ENCODE measurements at places on chromosomes 1 and 21.

DNA sequence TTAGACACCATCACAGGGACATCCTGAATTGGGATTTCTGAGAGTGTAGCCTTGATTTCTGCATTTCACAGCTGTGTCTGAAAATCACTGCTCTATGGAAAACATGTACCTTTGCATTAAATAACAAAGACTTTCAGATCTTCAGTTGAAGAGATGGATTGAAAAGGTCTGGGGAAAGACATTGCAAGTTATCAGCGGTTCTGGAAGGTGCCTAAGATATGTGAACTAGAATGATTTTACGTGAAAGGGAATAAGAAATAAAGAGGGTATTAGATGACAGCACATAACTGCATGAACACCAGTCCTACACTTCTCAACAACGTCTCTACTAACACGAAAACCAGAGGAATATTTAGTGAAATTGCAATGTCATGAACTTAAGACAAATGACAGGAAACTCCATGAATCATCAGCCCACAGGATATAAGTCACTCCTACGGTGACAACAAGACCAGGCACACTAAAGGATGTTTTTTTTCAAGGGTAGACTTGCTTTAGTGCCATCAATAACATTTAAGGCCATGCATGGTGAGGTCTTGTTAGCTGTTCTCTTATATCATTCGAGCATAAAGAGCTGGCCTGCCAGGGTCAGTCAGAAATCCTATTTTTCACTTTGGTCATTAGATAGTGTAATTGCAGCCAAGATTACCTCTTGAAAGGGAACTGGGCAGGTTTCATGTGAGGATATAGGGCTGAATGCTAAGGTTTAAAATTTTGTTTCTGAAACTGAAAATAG, 283.1 kb downstream of the GRIK1 start:
- DNase-seq, result peak; percentile 9
- H3K36me3 ChIP-seq, result no peaks in the 10 kb centered on the region
- peaks cover 17% of the 10 kb centered on the region for H3K4me1 ChIP-seq
- H3K27me3 ChIP-seq, result no peaks in the 10 kb centered on the region
- H3K4me3 ChIP-seq, result peak overlapping the region; percentile 27

GRCh38 chr1:220803401-220804201, 16.9 kb downstream of the MTARC1 start:
- no peak overlapping the region for H3K4me3 ChIP-seq
- H3K36me3 ChIP-seq, result no peaks in the 10 kb centered on the region
- H3K27ac ChIP-seq, result no peak overlapping the region
- no peaks in the 10 kb centered on the region for H3K4me1 ChIP-seq
- no peak for DNase-seq

DNA sequence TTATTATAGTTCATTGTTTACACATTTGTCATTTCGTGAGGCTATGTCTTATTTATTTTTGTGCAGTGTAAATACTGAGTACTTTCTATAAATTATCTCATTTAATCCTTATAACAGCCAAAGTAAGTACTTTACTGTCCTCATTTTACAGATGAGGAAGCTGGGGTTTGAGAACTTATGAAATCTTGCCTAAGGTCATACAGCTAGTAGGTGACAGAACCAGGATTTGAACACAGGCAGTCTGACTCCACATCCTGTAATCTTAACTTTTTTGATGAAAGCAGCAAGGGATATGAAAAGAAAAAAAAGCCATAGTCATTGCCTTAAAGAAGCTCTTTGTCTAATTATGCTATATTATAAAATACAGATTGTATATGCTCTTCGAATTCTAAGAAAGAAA, 107.1 kb upstream of the BMP8A start:
- peaks cover 67% of the 10 kb centered on the region for H3K36me3 ChIP-seq
- no peak for DNase-seq
- H3K4me1 ChIP-seq, result peaks cover 5% of the 10 kb centered on the region
- no peak overlapping the region for H3K4me3 ChIP-seq
- no peak overlapping the region for H3K27ac ChIP-seq

GRCh38 chr21:37009740-37010341, 3.3 kb downstream of the RIPPLY3 start:
- DNase-seq, result peak; percentile 69
- H3K36me3 ChIP-seq, result no peaks in the 10 kb centered on the region

GRCh38 chr1:203512848-203513584, 19.1 kb downstream of the OPTC start:
- peak overlapping the region; percentile 6 for H3K4me3 ChIP-seq
- no peaks in the 10 kb centered on the region for H3K27me3 ChIP-seq
- peaks cover 24% of the 10 kb centered on the region for H3K4me1 ChIP-seq
- H3K36me3 ChIP-seq, result no peaks in the 10 kb centered on the region

DNA sequence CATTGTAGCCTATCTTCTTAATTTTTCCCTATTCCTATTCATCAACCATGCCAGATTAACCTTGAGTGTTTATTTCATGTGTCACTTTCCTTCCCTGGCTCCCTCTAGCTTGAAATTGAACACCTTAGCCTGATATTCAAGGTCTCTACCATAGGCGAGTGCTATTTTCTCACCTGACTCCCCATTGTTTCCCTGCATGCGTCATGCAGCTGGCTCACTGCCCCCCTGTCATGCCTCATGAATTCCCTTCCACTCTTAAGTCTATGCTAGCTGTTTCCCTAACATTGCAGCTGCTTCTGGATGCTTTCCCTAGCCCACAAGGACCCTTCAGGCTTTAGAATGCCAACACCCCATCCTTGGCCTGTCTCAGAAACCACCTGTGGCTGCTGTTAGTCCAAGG, 56.7 kb upstream of the CD1D start:
- peaks cover 34% of the 10 kb centered on the region for H3K27me3 ChIP-seq
- no peak for DNase-seq
- no peak overlapping the region for H3K4me3 ChIP-seq
- peaks cover 10% of the 10 kb centered on the region for H3K4me1 ChIP-seq
- H3K36me3 ChIP-seq, result no peaks in the 10 kb centered on the region

- no peaks in the 10 kb centered on the region for H3K36me3 ChIP-seq
- H3K27ac ChIP-seq, result no peak overlapping the region
- H3K4me3 ChIP-seq, result no peak overlapping the region
- no peak for DNase-seq
Measured at GRCh38 chr1:173507205-173507846, 30.2 kb downstream of the PRDX6 start.

DNA sequence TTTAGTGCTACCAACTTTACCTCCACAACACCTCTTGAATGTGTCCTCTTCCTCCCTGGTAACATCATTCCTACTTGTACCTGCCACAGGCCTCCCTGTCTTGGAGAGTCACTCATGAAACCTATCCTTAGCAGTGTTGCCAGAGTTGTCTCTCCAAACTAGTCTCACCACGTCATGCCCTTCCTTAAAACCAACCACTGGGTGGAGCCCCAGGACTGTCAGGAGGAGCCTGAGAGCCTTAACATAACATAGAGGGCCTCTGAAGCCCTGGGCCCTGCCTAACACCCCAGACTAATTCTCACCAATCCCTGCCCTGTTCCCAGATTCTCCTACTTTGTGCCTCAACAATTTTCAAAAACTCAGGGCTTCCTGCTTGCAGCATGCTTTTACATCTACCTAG, 65.3 kb downstream of the ZNF697 start:
- no peak for DNase-seq
- H3K27me3 ChIP-seq, result peaks cover 5% of the 10 kb centered on the region
- no peaks in the 10 kb centered on the region for H3K36me3 ChIP-seq
- no peak overlapping the region for H3K27ac ChIP-seq
- no peaks in the 10 kb centered on the region for H3K4me1 ChIP-seq

DNA sequence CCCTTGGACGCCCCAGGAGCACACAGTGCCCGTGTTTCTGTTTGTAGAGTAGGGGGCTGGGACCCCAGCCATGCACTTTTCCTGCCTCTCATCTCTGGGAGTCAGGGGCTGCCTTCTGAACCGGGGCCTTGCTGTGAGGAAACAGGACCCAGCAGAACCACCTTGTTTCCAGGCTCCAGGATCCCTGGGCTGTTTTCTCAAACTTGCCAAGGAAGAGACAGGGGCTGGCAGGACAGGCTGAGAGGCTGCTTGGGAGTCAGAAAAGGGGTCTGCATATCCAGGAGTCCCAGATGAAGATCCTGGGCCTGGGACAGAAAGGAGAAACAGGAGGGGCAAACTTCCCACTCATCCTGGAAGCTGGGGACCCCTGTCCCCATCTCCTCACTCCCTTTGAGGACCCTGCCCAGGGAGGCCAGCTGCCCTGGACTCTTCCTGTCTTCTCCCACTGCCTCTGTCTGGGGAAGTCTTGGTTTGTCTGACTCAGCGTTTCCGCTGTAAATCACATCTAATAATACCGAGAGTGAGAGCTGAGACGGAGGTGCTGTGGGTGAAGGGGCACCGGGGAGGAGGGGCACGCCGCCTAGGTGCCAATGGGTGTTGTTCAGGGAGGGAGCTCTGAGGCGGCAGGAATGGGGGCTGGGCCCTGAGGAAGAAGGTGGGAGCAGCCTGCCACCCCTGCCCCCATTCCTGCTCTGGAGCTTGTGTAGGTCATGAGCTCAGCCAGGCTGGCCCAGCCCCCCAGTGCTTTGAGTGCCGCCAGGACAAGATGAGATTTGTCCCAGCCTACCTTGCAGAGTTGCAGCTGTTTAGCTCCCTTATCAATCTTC, 16.7 kb downstream of the POU3F1 start:
- H3K4me1 ChIP-seq, result peaks cover 51% of the 10 kb centered on the region
- DNase-seq, result peak; percentile 51
- peak overlapping the region; percentile 90 for H3K27ac ChIP-seq
- peak overlapping the region; percentile 37 for H3K4me3 ChIP-seq

DNA sequence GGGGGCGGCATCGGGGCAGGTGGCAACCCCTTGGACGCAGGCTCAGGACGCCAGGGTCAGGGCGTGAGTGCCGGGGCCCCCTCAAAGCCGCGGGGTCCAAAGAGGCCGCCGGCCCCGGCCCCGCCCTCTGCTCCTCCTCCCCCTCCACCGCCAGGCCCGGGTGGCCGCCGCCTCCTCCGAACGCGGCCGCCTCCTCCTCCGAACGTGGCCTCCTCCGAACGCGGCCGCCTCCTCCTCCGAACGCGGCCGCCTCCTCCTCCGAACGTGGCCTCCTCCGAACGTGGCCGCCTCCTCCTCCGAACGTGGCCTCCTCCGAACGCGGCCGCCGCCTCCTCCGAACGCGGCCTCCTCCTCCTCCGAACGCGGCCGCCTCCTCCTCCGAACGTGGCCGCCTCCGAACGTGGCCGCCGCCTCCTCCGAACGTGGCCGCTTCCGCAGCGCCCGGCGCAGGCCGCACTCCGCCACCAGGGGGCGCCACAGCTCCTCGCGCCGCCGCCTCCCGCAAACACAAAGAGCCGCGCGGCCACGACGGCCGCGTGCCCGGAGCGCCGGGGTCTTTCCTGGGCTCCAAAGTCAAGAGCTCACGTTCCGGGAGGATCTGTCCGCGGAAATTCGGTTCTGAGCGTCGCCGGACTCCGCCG, 19.3 kb upstream of the SAMD11 start:
- no peaks in the 10 kb centered on the region for H3K36me3 ChIP-seq
- H3K27me3 ChIP-seq, result peaks cover 60% of the 10 kb centered on the region
- peak overlapping the region; percentile 21 for H3K4me3 ChIP-seq
- DNase-seq, result peak; percentile 83
- peaks cover 5% of the 10 kb centered on the region for H3K4me1 ChIP-seq

GRCh38 chr1:172002725-172003345, 161.5 kb downstream of the DNM3 start:
- no peaks in the 10 kb centered on the region for H3K36me3 ChIP-seq
- H3K27me3 ChIP-seq, result no peaks in the 10 kb centered on the region
- no peak for DNase-seq
- no peak overlapping the region for H3K4me3 ChIP-seq

GRCh38 chr1:235063068-235063765, 65.4 kb downstream of the TOMM20 start:
- H3K27ac ChIP-seq, result peak overlapping the region; percentile 76
- no peaks in the 10 kb centered on the region for H3K27me3 ChIP-seq
- peak overlapping the region; percentile 0 for H3K4me3 ChIP-seq
- H3K36me3 ChIP-seq, result no peaks in the 10 kb centered on the region

GRCh38 chr1:42145764-42146625, 7.2 kb upstream of the GUCA2B start:
- H3K27ac ChIP-seq, result no peak overlapping the region
- H3K4me3 ChIP-seq, result no peak overlapping the region
- DNase-seq, result no peak

DNA sequence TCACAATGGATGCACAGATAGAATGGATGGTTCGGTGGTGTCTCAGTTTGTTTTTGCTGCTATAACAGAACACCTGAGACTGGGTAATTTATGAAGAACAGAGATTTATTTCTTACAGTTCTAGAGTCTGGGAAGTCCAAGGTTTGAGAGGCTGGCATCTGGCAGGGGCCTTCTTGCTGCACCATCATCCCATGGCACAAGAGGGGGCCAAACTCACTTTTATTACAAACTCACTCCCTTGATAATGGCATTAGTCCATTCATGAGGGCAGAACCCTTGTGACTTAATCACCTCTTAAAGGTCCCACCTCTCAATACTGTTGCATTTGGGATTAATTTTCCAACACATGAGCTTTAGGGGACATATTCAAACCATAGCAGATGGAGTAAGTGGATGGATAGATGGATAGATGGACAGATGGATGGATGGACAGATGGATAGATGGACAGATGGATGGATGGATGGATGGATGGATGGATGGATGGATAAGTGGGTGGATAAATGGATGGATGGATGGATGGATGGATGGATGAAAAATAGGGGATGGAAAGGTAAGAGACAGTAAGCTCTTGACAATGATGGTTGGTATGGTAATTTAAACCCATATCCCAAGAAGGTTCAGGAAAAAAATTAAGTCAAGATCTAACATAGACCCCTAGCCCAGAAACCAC, 16.5 kb downstream of the CAMK2N1 start:
- H3K4me3 ChIP-seq, result no peak overlapping the region
- peaks cover 18% of the 10 kb centered on the region for H3K27me3 ChIP-seq
- DNase-seq, result no peak
- H3K27ac ChIP-seq, result no peak overlapping the region
- no peaks in the 10 kb centered on the region for H3K36me3 ChIP-seq
- H3K4me1 ChIP-seq, result no peaks in the 10 kb centered on the region

GRCh38 chr1:183572721-183573120, 17.5 kb downstream of the NCF2 start:
- H3K27me3 ChIP-seq, result no peaks in the 10 kb centered on the region
- no peak overlapping the region for H3K4me3 ChIP-seq
- no peak for DNase-seq
- H3K4me1 ChIP-seq, result peaks cover 9% of the 10 kb centered on the region

GRCh38 chr1:107276247-107276646, 135.4 kb downstream of the NTNG1 start:
- H3K4me3 ChIP-seq, result no peak overlapping the region
- H3K4me1 ChIP-seq, result peaks cover 3% of the 10 kb centered on the region
- H3K27me3 ChIP-seq, result no peaks in the 10 kb centered on the region
- DNase-seq, result no peak

DNA sequence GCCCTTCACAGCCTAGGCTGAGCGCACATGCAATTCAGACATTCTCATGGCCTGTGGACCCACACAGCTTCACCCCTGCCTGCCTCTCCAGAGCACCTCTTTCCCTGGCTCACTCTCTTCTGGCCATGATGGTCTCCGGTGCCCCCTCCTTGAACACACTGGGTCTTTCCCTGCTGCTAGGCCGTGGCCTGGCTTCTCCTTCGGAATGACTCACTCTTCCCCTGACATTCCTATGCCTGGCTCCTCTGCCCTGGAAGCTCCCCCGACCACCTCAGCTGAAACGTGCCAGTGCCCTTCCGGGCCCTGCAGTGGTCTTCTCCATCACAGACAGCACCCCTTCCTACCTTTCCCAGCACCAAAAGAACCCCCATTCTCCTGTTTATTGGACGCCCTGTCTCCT, 28.3 kb downstream of the EPHA8 start:
- H3K27me3 ChIP-seq, result no peaks in the 10 kb centered on the region
- DNase-seq, result no peak
- H3K4me1 ChIP-seq, result no peaks in the 10 kb centered on the region
- H3K36me3 ChIP-seq, result no peaks in the 10 kb centered on the region
- H3K4me3 ChIP-seq, result no peak overlapping the region

Measured in activated T-helper 2 cell treated with anti-CD3 and anti-CD28 coated beads, Interferon-gamma antibody, Interleukin-2, Interleukin-4, amounts not matched to agents 10 μg/mL and 5 μg/mL and 100 μg/mL, durations not matched to agents 14 hours and 24 hours and 36 hours (primary cell).